ENCODE measurements at places on chromosomes 2 and 18. TPM values are rescaled to one million over a fixed set of nuclear protein-coding genes. Genes with fewer than 3 reads are reported as not detected.

CMPK2 gene
- 4.9 TPM for total RNA-seq

C2orf80 gene
- not detected for total RNA-seq

DNPEP gene
- total RNA-seq = 41.9 TPM

- no peak for DNase-seq
Observed at GRCh38 chr18:32896776-32897547, 124.1 kb upstream of the KLHL14 start.

DNA sequence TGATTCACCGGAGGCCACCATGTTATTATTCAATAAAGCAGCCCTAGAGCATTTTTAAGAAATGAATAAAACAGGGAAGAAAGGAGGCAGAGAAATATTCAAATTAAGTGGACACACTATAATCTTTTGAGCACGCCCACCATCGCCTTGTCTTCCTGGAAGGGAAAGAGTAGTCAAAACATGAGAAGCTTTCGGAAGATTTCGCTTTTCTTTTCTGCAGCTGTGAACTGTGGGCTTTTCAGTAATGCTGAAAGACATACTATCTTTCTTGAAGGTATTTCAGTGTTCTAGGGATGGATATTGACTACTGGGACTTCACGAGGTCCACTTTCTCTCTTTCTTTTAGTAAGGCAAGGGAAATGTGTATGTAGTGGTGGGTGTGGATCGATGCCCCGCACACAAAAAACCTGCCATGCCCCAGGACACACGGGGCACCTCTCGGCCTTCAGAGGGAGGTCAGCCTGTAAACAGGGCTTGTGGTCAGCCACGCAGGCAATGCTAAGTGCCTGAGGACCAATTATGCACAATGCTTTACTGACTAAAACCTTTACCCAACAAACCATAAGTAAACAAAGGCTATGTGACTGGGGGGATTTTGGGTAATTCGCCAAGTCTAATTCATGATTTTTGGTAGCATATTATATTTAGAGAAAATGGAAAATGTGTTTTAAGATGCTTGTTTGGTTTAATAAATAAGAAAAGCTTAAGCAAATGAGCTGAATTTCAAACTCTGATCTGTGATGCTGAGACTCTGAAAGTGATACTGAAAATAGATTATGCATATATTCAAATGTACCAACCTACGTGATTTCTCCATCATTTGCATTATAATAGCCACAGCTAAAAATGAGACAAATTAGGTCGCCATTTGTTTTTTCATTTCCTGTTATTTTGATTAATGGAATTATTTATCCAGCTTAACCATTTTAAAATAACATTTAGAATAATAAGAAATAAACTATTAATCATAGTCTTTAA, 130.5 kb downstream of the ZNF516 start:
- no peak for DNase-seq

GRCh38 chr2:145822892-145823534, 1303.1 kb upstream of the ZEB2 start:
- no peak for DNase-seq

DNA sequence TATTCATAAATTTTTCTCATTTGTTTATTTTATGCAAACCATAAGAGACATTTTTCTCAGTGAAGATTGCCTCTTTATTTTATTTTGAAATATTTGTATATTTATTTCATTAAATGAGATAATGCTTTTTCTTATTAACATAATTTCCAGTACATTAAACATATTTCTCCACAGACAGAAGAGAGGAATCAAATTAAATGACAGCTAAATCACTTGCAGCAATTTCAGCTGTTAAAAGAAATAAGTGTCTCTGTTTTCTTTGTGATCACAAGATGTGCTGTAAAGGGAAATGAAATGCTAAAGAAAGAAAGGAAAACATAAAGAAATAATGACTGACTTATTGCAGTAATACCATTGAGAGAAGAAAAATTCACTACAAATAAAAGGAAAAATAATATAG, 414.0 kb upstream of the FANCL start:
- DNase-seq = no peak

DNA sequence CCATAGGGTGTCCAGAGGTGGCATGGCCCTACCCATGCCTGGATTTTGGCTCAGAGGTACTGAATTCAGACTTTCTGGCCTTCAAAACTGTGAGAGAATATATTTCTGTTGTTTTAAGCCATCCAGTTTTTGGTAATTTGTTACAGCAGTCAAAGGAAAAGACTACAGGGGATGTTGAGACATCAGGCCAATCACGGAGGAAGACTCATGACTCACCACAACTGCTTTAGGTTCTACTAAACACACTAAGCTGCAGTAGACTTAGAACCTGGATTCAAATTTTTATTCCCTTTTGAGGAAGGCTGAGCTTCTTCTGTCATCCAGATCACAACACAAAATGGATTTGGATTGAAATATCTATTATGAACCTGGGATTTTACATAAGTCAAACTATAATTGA, 12.0 kb upstream of the C2orf66 start:
- DNase-seq = no peak

GRCh38 chr2:100397976-100398375, 19.5 kb downstream of the CHST10 start:
- DNase-seq = no peak

- peak; percentile 92 for DNase-seq
Observed at GRCh38 chr2:127121776-127122176, 14.8 kb upstream of the BIN1 start.

Measured in posterior vena cava (tissue), 2 donors.